ENCODE measurements at places on chromosomes 2 and 18.

DNA sequence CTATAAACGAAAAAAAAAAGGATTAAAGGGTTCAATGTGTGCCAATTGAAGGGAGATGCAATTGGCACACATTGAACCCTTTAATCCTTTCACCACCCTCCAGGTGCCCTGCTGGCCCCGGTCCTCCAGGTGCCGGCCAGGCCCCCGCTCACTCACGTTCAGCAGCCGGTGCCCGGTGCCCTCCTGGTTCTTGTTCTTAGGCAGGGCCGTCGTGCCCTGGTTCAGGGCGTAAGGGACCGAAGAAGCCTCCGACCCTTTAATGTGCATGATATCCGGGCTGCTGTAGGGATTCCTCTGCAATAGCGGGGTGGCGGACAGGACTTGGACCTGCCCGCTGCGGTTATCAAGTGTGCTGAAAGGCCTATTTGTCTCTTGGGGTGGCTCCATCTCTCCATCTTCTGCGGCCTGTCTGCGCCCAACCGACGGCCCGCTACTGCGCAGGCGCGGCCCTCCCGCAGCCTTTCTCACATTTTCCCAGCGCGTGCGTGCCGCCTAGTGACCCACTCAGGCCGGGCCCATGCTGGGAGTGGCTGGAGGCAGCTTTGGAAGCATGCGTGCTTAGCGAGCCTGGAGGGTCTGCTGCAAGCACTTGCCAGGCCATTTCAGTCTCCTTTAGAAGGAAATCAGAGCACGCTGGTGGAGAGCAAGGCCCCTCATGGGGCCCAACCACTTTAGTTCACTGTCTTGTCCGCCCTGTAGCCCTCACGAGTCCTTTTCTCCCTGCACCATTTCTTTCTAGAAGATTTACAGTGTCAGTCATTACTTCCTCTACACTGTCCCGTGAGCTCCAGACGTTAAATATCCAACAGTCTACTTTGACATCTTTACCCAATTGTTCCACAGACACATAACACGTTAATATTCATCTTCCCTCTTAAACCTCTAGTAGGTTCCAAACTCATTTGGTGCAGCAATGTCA, 24.3 kb downstream of the TMEM237 start:
- no peak for DNase-seq

GRCh38 chr2:130381619-130382018, 25.8 kb downstream of the PTPN18 start:
- DNase-seq = no peak

DNA sequence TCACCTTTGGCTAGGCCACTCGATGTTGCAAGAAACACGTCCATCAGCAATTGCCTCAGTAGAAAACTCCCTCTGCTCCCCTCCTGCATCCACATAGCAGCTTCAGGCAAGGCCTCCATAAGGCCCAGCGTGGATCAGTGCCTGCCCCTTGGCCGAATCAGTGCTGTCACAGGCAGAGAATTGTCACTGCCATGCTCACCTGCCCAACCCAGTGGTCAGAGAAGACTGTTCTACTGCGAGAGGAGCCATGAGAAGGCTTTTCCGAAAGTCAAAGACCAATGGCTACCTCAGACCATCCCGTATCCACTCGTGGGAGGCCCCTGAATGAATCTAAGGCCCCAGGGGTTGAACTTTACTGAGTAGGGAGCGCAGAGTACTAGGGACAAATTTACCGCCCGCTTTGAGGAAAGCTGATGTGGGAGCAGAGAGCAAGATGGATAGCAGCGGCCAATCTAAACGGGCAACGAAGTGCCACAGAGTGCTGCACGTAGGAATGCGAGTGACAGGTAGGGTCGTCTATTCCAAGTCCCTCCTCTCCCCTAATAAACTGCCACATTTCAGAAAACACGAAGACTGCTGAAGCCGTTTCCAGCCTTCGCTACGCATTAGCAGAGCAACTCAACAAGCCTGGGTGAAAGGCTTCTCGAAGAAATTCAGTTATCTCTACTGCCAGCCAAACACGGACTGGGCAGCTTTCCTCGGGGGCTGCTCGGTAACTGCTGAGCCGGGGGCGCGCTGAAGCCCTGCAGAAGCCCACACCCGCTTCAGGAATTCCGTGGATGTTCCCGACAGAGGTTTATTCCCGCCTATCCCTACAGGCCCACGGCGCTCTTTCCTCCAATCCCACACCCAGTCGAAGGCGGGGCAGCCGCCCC, 968 bp upstream of the RALBP1 start:
- no peak for DNase-seq

GRCh38 chr18:11977153-11977466, 4.2 kb upstream of the IMPA2 start:
- no peak for DNase-seq

GRCh38 chr2:16657671-16658070, 8.0 kb downstream of the CYRIA start:
- no peak for DNase-seq

GRCh38 chr2:43092520-43093179, 133.8 kb downstream of the ZFP36L2 start:
- DNase-seq = no peak

Data from stimulated activated CD4-positive, alpha-beta T cell treated with anti-CD3 and anti-CD28 coated beads, TNF-alpha, amount 100 ng/mL, for 48 hours (primary cell).